ENCODE measurements at places on chromosomes 4 and X. TPM values are rescaled to one million over a fixed set of nuclear protein-coding genes. Genes with fewer than 3 reads are reported as not detected.
A peak's percentile ranks its signal among the peaks of the same experiment; 100 is the strongest.

DNA sequence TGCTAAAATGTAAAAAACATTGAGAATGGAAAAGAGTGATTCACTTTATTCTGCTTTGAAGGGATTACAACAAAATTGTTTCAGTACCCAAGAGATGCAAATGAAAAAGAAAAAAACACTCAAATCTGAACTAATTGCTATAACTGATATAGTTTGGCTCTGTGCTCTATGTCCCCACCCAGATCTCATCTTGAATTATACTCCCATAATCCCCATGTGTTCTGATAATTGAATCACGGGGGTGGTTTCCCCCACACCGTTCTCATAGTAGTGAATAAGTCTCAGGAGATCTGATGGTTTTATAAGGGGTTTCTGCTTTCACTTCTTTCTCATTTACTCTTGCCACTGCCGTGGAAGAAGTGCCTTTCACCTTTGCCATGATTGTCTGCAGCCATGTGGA, 213.6 kb upstream of the GALNTL6 start:
- no peak for DNase-seq

- DNase-seq = no peak
Measured at GRCh38 chrX:123263747-123264146, 79.7 kb downstream of the GRIA3 start.

GRCh38 chrX:7159149-7159861, 11.4 kb upstream of the PUDP start:
- peak; percentile 86 for DNase-seq

DNA sequence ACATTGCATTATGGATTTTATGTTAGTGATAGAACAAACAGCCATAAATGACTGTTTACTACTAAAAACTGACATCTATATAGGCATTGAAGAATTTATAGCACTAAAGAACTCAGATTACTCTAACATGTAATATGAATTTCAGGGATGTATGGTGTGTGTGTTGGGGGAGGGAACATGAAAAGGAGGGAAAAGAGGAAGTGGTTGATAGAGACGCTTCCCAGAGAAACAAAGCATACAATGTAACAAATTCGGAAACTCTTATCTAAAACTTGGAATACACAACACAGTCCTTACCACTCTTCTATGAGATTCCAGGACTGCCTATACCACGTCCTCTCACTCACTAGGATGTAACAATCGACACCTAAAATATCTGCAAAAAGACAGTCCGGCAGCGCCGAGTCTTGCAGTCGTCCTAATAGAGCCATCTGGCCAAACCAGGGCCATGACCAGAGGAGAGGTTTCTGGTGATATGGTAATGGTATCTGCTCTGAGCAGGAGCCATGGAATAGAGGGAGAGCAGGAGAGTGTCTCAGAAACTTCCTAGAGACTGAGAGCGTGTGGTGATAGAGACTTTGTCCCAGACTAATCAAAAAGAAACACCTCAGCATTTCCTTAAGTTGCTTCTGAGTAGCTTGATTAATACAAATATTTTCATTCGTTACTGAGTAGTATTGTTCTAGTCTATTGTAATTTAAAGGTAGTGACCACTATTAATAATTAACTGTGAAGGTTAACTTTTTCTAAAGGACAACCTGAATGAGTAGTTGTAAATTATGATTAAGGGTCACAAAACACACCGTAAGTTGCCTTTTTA, 251.9 kb upstream of the ETNPPL start:
- DNase-seq = no peak

- no peak for DNase-seq
Measured at GRCh38 chr4:155545456-155545855, 121.2 kb upstream of the GUCY1A1 start.

- no peak for DNase-seq
Measured at GRCh38 chr4:133149932-133150471, 908 bp downstream of the PCDH10 start.

GRCh38 chr4:107736924-107737448, 17.0 kb upstream of the PAPSS1 start:
- DNase-seq = no peak

- DNase-seq = no peak
Measured at GRCh38 chrX:16868920-16869319, 1.2 kb downstream of the RBBP7 start.

DNA sequence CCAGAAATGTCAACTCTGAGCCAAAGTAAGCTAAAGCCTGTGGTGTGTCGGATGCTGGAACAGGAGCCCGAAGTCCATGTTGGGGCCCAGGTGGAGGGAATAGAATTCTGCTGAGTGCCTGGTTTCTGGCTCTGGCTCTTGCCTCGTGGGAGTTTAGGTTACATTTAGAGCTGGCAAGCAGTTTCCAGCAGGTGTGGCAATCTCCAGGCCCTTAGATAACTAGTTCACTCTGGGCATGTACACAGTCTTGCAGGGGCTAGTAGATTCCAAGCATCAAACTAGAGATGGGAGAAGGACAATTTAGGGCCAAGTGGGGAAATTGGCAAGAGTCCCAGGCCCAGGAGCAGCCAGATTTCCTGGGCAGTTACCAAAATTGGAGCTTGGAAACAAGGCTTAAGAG, 56.3 kb upstream of the STOX2 start:
- DNase-seq = no peak

- DNase-seq = no peak
Measured at GRCh38 chrX:140163371-140164159, 198.2 kb upstream of the CXorf66 start.

- no peak for DNase-seq
Measured at GRCh38 chr4:26765515-26765914, 95.1 kb upstream of the STIM2 start.

GRCh38 chrX:93673056-93673868, at the start of gene NAP1L3:
NAP1L3 (minus strand) TSS chrX:93673578; CDS start chrX:93673304, 274 bp downstream.
- peak; percentile 20 for DNase-seq

DNA sequence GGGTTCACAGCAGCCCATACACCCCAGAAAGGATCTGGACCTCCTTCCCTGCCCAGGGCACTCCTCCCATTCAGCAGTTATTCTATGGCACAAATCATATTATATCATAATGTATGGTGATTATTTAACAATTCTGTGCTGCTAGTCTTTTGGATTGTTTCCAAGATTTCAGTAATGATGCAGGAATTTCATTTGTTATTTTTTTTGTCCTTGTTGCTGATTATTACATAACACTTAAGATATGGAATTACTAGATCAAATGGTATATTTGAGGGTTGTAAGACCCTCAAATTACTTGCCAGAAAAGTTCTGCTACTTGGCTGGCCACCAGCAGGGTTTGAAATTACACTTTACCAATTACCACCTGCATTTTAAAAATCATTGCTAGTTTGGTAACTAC, 36.4 kb downstream of the QDPR start:
- DNase-seq = peak; percentile 9

DNA sequence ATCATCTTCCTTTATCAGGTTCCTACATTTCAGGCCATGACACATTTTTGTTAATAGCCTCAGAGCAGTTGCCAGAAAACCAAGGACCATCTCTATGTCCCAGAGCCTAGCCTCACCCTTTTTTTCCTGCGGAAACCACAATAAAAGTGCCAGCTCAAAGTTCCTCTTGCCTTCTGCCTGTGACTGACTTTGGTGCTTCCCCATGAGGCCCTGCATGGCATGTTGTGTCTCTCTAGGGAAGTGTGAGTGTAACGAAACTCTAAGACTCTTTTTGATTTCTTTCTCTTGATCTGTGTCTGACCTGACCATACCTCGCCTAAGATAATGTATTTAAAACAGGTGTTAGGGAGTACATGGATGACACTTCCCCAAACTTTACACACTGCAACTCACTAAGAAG, 642.3 kb upstream of the BOD1L1 start:
- DNase-seq = no peak

DNA sequence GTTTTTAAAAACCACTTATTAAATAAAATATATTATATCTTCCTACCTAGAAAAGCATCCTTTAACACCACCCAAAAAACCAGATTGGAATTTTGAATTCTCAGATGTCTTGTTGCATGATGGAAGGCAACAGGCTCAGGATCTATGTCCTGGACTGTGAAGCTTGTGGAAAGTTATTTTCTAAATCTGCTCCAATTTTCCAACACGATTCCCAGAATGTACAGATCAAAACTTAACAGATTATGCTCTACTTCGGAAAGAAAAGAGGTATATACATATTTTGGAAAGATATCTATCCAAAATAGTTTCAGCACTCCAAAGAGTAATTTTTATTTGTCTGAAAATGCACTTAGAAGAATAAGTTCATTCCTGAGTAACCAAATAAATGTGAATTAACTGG, 291.7 kb upstream of the EMCN start:
- DNase-seq = no peak

DNA sequence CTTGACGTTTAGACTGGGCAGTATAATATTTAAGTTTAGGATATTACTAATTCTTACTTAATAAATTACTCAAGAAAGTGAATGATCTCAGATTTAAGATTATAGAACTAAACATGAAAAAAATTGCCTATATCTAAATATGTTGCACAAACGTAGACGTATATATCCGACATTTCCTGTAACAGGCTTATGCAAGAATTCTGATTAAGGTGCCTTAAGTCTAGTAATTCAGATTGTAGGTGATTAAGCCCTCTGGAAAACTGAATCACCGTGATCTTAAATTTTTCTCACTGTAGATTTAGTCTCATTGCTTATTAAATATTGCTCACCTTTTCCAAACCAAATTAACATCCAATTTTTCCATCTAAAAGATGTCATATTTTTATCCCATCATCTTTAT, 24.0 kb downstream of the ATXN3L start:
- DNase-seq = no peak

- DNase-seq = no peak
Measured at GRCh38 chr4:180615746-180616145, 1627.5 kb upstream of the TENM3 start.

DNA sequence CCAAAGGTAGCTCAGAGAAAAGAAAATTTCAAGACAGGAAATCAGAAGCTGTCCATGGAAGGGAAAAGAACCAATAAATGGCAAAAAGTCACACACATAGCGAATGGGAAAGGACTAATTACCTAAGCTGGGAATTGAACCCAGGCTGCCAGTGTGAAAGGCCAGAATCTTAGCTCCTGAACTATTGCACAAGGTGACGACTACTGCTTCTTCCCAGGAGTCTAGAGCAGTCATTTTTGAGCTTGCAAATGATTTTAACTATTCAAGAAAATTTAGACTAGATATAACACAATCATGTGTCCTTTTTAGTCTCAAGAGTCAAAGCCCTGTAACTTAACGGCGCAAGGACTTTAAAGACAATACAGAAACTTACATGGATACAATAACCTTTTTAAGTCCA, 34.1 kb upstream of the ZNF81 start:
- peak; percentile 34 for DNase-seq

DNA sequence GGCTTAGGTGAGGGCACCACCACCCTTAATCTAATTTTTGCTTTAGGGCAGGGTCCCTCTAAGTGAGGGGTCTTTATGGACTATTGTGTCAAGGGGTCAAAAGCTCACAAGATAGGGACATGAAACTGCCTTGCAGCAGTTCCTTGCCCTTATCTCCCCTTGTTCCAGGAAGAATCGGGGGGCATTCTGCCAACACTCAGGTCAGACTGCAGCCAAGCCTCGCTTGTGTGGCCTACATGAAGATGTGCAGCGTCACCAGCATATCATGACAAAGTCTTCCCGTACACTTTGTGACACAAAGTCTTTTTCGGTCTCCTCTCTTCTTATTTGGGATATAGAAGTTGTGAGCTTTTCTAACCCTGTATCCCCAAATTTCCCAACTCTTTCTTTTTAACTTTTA, 17.5 kb upstream of the USP9X start:
- no peak for DNase-seq

GRCh38 chrX:10399043-10399741, 221.2 kb downstream of the MID1 start:
- no peak for DNase-seq

DNA sequence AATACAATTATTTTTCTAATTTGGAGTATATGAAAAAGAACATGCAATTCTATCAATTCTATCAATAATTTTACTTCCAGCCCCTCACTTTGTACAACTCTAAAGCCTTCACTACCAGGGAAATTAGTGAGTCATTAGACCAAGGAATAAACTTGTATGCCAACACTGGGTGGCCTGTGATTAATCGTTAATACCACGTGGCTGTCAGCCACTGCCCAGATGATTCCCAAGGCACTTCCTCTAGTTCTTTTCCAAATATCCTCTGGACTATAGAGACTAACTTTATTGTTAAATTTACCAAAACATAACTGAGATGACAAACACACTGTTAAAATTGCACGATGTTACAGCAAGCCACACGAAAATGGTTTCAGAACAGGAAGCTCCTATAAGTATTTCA, 45.7 kb downstream of the MID1 start:
- peak; percentile 57 for DNase-seq

DNA sequence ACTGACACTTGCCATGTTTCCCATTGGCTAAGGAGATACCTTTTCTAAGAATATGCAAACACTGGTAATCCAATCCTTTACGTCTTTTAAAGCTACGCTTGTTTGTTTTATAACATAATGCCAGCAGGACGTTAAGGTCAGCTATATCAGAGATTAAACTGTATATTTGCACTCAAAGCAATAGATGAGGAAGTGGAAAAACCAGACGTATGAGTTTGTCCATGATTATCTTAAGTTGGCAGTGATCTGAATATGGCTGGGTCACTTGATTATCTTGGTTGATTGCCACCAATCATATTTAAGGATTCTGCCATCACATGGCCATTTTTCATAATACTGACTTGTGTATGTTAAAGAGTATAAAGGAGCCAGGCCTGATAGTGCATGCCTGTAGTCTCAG, 19.4 kb downstream of the TMSB4X start:
- DNase-seq = no peak

DNA sequence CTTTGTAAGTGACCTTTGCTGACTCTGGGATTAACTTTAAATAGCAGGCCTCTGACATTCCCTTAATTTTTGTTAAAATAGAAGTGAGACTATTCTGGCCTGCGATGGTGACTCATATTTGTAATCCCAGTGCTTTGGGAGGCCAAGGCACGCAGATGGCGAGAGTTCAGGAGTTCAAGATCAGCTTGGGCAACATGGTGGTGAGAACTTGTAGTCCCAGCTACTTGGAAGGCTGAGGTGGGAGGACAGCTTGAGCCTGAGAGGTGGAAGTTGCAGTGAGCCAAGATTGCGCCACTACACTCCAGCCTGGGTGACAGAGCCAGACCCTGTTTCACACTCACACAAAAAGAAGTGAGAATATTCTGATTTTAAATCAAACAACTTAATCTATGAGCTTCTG, 27.3 kb downstream of the ZNF330 start:
- no peak for DNase-seq

DNA sequence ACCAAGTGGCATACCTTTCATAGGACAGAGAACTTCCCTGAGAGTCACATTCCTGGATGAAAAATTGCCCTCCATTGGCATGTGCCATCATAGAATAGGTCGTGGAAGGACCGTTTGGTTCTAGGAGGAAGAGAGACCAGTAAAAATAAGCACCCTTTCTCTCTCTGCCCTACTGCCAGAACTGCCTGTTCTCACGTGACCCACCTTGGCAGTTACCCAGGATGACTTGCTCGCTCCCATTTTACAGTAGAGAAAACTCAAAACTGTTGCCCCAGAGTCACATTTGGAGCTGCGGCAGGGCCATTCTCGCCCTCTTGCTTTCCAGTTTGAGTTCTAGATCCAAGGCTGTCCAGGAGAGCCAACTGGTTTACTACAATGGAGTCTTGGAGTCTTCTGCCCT, 1.1 kb upstream of the NLGN3 start:
- DNase-seq = no peak

AFM gene
- polyA plus RNA-seq = not detected

TRAM1L1 gene
- polyA plus RNA-seq = 0.88 TPM

C4orf36 gene
- polyA plus RNA-seq = 3.0 TPM

SSX4B gene
- not detected for polyA plus RNA-seq

CXCL3 gene
- polyA plus RNA-seq = 9.0 TPM

SYN1 gene
- 0.10 TPM for polyA plus RNA-seq

BEND4 gene
- not detected for polyA plus RNA-seq

FAM47E gene
- polyA plus RNA-seq = 0.23 TPM
